ENCODE measurements at places on chromosomes 12 and 14. TPM values are rescaled to one million over a fixed set of nuclear protein-coding genes. Genes with fewer than 3 reads are reported as not detected.

DNA sequence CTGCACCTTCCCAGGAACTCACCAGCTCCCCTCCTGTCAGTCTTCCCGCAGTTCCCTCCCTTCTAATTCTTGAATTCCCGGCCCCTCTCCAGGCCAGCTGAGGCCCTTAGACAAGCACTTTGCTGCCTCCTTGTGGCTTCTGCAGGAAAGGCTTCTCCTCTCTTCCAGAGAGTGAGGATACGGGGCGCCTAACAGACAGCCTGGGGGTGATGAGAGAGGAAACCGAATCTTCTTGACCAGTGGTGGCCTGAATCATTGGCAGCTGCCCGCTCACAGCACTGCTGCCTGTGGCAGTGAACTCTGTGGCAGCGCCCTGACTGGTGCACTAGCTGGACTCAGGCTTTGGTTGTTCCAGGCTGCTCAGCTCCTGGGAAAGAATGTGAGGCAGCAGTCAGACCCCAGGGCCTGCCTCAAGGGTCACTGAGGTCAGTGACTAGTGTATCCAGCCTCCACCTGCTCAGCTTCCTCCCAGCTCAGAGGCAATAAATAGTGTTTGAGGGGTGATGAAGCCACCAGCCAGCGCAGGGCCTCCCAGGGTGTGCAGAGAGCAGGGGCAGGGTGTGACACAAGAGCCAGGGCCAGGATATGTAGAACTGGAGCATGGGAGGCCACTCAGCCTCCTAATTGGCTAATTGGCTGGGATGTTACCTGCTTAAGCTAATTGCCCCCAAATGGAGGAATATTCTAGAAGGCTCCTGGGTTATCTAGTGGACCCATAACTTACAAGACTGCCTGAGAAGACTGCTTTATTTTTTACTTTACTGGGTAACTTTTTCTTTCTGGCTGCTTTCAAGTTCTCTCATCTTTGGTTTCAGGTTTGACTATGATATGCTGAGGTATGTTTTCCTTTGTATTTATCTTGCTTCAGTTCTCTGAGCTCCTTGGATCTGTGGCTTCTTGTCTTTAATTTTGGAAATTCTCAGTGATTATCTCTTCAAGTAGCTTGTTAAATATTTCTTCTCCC is 12.9 kb upstream of the MCRS1 start:
- no peaks in the 10 kb centered on the region for H3K27me3 ChIP-seq
- no peaks in the 10 kb centered on the region for H3K36me3 ChIP-seq
- H3K4me1 ChIP-seq: peaks cover 27% of the 10 kb centered on the region
- no peak overlapping the region for H3K27ac ChIP-seq

- H3K36me3 ChIP-seq: no peaks in the 10 kb centered on the region
- no peaks in the 10 kb centered on the region for H3K27me3 ChIP-seq
- no peaks in the 10 kb centered on the region for H3K4me1 ChIP-seq
- DNase-seq: peak; percentile 61
- no peak overlapping the region for H3K27ac ChIP-seq
- no peak overlapping the region for H3K4me3 ChIP-seq
Measured at GRCh38 chr14:59897757-59898383, 22.1 kb upstream of the LRRC9 start.

GRCh38 chr12:123931686-123932321 is 40.8 kb downstream of the CCDC92 start:
- H3K27me3 ChIP-seq: no peaks in the 10 kb centered on the region
- no peaks in the 10 kb centered on the region for H3K36me3 ChIP-seq
- no peak overlapping the region for H3K4me3 ChIP-seq
- no peak overlapping the region for H3K27ac ChIP-seq
- no peaks in the 10 kb centered on the region for H3K4me1 ChIP-seq
- DNase-seq: no peak

The RAD9B gene
- total RNA-seq: 29.1 TPM

DNA sequence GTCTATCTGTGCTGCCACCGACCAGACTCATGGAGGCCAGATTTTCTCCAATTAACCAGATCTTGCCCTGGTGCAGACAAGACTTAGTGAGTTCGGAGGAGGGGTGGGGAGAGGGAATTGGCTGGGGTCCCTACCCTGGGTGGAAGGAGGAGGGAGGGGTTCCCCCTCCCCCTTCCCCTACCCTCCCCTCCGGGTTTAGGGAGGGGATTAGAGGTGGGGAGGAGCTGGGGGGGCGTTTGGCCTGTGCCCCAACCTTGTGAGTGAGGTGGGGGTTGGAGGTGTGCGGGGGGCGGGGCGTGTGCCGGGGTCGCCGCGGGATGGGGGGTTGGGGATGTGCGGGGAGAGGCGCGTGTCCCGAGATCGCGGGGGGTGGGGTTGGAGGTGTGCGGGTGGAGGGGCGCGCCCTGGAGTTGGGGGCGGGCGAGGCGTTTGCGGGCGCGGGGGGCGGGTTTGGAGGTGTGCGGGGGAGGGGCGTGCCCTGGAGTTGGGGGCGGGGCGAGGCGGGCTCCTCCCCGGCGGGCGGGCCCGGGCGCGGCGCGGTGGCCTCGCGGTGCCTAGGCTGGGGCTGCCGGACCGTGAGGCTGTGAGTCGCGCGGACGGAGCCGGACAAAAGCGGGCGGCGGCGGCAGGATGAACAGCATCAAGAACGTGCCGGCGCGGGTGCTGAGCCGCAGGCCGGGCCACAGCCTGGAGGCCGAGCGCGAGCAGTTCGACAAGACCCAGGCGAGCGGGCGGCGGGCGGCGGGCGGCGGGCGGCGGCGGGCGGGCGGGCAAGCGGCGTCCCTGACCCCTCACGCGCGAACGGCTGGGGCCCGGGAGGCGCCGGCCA is at the start of gene HIP1R:
HIP1R (plus strand) TSS at position 537 of the 829 bp plus-strand sequence; CDS start at position 631, 94 bp downstream.
- peak; percentile 55 for DNase-seq
- no peaks in the 10 kb centered on the region for H3K36me3 ChIP-seq
- H3K27ac ChIP-seq: peak within 1 kb of the TSS; percentile 68
- peaks cover 9% of the 10 kb centered on the region for H3K4me1 ChIP-seq
- H3K27me3 ChIP-seq: no peaks in the 10 kb centered on the region
- peak within 1 kb of the TSS; percentile 68 for H3K4me3 ChIP-seq

DNA sequence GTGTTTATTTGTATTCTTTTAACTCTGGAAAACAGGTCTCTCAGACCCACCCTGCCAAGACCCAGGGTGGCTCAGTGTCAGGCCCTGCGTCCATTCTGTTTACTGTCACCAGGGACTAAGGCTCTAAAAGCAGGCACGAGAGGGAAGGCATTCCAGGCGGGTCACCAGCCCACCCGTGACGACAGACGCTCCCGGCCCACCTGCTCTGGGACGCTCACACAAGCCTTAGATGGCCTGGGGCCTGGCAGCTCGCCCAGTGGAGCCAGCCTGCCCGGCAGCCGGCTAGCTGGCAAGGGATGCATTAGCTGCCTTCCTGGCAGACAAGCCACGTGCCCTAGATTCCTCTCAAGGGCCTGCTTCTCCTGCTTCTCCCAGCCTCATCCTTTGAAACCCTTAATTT is 9.2 kb upstream of the NUAK1 start:
- no peaks in the 10 kb centered on the region for H3K27me3 ChIP-seq
- H3K4me1 ChIP-seq: no peaks in the 10 kb centered on the region
- H3K4me3 ChIP-seq: no peak overlapping the region
- H3K36me3 ChIP-seq: no peaks in the 10 kb centered on the region
- DNase-seq: peak; percentile 44

GRCh38 chr14:98692832-98693231 is 579.2 kb downstream of the BCL11B start:
- no peaks in the 10 kb centered on the region for H3K36me3 ChIP-seq
- no peak for DNase-seq
- no peaks in the 10 kb centered on the region for H3K27me3 ChIP-seq
- no peaks in the 10 kb centered on the region for H3K4me1 ChIP-seq
- H3K4me3 ChIP-seq: no peak overlapping the region

- no peaks in the 10 kb centered on the region for H3K36me3 ChIP-seq
- no peak overlapping the region for H3K4me3 ChIP-seq
- H3K27me3 ChIP-seq: no peaks in the 10 kb centered on the region
- DNase-seq: peak; percentile 45
- no peak overlapping the region for H3K27ac ChIP-seq
Measured at GRCh38 chr14:106141242-106142220, 615.1 kb downstream of the TMEM121 start.

DNA sequence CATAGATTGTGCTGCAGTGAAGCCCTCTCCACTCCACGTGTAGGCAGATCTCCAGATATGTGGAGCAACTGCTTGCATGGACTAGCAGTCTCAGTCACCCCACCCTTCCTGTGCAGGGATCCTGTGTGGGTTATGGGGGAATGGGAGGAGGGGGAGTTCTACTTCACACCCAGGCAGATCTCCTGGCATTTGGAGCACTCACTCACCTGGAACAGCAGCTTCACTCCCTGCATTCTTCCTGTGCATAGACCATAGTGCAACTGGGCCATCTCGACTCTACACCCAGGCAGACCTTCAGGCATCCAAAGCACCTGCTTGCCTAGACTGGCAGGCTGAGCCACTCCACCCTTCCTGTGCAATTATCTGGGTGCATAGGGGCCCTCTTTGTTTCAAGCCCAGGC is 96.0 kb upstream of the PCED1B start:
- H3K27me3 ChIP-seq: no peaks in the 10 kb centered on the region
- no peak overlapping the region for H3K27ac ChIP-seq
- H3K4me1 ChIP-seq: no peaks in the 10 kb centered on the region
- no peaks in the 10 kb centered on the region for H3K36me3 ChIP-seq
- DNase-seq: no peak

The TROAP gene
- 22.8 TPM for total RNA-seq

- H3K27me3 ChIP-seq: no peaks in the 10 kb centered on the region
- H3K27ac ChIP-seq: no peak overlapping the region
- H3K36me3 ChIP-seq: no peaks in the 10 kb centered on the region
- DNase-seq: no peak
- H3K4me1 ChIP-seq: no peaks in the 10 kb centered on the region
Measured at GRCh38 chr14:54722791-54723432, 156.0 kb downstream of the SAMD4A start.

The SRRM4 gene
- total RNA-seq: 0.79 TPM

GRCh38 chr12:58408516-58408915 is 467.1 kb downstream of the ATP23 start:
- no peaks in the 10 kb centered on the region for H3K27me3 ChIP-seq

The SELPLG gene
- total RNA-seq: 2.7 TPM

- no peak for DNase-seq
- no peak overlapping the region for H3K27ac ChIP-seq
- H3K4me3 ChIP-seq: no peak overlapping the region
- no peaks in the 10 kb centered on the region for H3K4me1 ChIP-seq
- H3K36me3 ChIP-seq: no peaks in the 10 kb centered on the region
Measured at GRCh38 chr12:13156277-13156676, 40.2 kb upstream of the EMP1 start.

DNA sequence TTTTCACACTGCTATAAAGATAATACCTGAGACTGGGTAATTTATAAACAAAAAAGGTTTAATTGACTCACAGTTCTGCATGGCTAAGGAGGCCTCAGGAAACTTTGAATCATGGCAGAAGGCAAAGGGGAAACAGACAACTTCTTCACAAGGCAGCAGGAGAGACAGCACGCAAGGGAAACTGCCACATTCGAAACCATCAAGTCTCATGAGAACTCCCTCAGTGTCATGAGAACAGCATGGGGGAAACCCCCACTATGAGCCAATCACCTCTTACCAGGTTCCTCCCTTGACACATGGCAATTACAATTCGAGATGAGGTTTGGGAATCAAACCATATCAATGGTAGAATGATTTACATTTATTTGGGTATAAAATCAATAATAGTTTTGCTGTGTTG is 558.5 kb downstream of the TMTC2 start:
- no peak for DNase-seq
- H3K27me3 ChIP-seq: no peaks in the 10 kb centered on the region
- no peaks in the 10 kb centered on the region for H3K36me3 ChIP-seq
- H3K27ac ChIP-seq: no peak overlapping the region
- no peak overlapping the region for H3K4me3 ChIP-seq

DNA sequence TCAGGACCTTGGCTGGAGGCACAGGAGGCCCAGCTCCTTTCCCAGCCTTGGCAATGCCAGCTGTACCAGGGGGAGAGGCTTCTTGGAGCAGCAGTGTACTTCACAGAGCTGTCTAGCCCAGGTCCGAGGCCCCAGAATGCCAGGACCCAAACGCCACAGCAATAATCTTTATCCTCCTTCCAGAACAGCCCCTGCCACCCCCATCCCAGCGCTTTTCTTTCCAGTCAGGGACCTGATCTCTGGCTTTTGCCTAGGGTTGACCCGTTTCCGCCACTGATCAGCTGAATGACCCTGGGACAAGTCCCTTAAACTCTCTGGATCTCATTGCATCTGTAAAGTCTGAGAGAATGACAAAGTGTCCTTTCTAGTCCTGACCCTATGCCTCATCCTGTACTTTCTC is 5.1 kb downstream of the LAG3 start:
- peaks cover 22% of the 10 kb centered on the region for H3K4me1 ChIP-seq
- H3K27me3 ChIP-seq: no peaks in the 10 kb centered on the region
- DNase-seq: no peak

The SLC7A7 gene
- total RNA-seq: 34.7 TPM

The TAS2R30 gene
- total RNA-seq: 11.1 TPM

- H3K4me1 ChIP-seq: no peaks in the 10 kb centered on the region
- no peaks in the 10 kb centered on the region for H3K27me3 ChIP-seq
- no peaks in the 10 kb centered on the region for H3K36me3 ChIP-seq
Measured at GRCh38 chr14:38496092-38496491, 240.2 kb upstream of the CLEC14A start.

- H3K27ac ChIP-seq: no peak overlapping the region
- no peaks in the 10 kb centered on the region for H3K27me3 ChIP-seq
Measured at GRCh38 chr12:46546634-46547273, 174.2 kb upstream of the SLC38A2 start.

The POTEG gene
- total RNA-seq: 88.6 TPM

GRCh38 chr12:139585-139984 is 73.0 kb downstream of the IQSEC3 start:
- no peaks in the 10 kb centered on the region for H3K36me3 ChIP-seq
- peaks cover 3% of the 10 kb centered on the region for H3K4me1 ChIP-seq
- no peak overlapping the region for H3K4me3 ChIP-seq

DNA sequence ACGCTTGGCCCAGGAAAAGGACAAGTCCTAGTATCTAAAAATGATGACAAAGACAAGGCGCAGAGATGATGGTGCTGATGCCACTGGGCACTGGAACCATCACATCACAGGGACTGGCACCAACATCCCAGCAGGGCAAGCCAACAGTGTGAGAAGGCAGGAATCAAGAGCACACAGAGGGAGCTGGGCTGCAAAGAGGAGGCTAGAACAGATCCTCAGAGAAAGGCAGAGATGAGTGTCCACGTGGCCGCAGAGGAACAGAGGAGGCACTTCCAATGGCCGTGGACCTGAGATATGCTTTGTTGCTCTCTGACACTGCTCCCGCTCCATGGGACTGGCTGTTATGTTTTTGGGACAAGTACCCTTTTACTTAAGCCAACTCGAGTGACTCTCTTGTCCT is 17.9 kb downstream of the FOXN3 start:
- DNase-seq: no peak
- H3K36me3 ChIP-seq: no peaks in the 10 kb centered on the region
- no peaks in the 10 kb centered on the region for H3K27me3 ChIP-seq
- H3K4me1 ChIP-seq: peaks cover 11% of the 10 kb centered on the region
- H3K27ac ChIP-seq: no peak overlapping the region

DNA sequence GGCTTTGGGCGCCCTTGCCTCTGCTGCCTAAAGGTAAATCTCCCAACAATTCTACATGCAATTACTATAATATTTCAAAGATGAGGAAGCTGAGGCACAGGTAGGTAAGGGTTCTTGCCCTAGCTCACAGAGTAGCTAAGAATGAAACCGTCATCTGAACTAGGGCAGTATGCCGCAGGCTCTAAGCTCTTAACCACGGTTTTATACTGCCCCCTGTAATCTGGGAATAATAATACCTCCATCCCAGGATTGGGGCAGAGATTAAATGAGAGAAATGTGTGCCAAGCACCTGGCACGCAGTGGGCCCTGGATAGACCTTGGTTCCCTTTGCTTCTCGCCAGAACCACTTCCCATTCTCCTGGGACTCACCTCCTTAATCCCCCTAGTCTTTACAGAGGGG is 1.5 kb upstream of the HRK start:
- H3K27ac ChIP-seq: no peak overlapping the region
- H3K27me3 ChIP-seq: no peaks in the 10 kb centered on the region
- no peak overlapping the region for H3K4me3 ChIP-seq
- H3K36me3 ChIP-seq: no peaks in the 10 kb centered on the region
